DMS79 treated with DMSO at 0.1 percent for 48 hours (cell line): ENCODE measurements at places on chromosomes 7 and 10.
A peak's percentile ranks its signal among the peaks of the same experiment; 100 is the strongest.

DNA sequence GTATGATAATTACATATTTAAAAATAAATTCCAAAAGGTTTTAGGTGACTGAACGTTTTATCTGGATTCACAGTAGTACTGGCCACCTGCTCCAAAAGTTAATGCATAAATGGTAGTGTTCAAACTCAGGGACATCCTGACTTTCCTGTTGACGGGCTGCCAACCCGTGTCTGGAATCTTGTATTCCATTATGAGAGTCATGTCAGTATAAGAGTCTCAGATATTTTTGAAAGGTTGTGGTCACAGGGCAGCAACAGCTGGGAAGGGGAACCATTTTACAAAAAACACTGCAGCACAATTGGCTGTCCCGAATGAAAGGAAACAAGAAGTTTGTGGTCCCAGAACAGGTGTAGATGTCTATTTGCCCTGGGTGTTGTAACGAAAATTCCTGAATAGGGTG lies 2.8 kb downstream of the TDRD1 start:
- DNase-seq = no peak

DNA sequence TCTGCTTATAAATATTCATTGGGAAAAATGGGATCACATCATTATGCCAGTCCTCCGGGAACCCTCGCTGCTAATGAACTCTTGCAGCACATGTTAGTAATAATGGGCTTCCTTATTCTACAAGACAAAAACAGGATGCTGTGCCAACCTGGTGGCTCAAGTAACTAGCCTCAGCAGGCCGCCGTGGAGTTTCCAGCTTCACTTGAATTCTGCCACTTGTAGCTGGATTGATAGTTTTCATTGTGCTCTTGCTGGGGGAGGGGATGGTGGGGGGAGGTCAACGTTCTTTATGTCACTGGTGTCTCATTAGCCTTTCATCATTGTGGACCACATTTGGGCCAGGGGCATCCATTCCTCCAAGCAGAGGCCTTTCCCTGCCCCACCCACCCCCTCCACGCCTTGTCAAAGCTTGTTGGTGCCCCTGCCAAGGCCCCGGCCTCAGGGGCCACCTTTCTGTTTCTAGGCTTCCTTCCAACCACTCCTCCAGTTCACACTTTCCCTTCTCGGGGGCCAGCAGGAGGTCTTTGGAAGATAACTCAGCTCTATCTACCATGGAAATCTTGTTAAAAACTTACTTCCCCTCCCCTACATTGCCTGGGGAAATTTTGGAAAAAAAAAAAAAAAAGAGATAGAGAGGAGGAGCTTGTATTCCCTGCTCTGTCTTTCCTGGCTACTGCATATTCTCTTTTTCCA lies 153.9 kb downstream of the BMPER start:
- DNase-seq = peak; percentile 9

DNA sequence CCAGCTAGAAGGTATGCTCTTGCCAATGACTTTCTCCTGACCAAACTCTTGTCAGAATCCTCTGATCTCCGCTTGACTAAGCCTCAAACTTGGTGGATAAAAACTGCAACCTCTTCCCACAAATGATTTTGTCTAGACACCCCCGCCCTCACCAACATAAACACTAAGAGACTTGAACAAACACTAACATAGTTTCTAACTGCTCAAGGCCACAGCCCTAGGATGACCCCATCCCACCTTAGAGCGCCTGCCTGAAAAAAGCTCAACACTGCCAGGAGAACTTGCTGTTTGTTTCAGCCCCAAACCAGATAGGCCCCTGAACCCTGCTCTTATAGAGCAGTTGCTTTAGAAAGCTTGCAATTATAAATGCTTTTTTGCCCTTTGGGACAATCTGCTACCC lies 71.8 kb downstream of the LRRN3 start:
- no peak for DNase-seq

GRCh38 chr7:129394982-129395914 lies 39.0 kb upstream of the STRIP2 start:
- DNase-seq = no peak

GRCh38 chr10:112356686-112357085 lies 17.2 kb upstream of the ACSL5 start:
- DNase-seq = no peak

- DNase-seq = peak; percentile 61
Measured at GRCh38 chr7:17822547-17823173, 117.6 kb downstream of the SNX13 start.

DNA sequence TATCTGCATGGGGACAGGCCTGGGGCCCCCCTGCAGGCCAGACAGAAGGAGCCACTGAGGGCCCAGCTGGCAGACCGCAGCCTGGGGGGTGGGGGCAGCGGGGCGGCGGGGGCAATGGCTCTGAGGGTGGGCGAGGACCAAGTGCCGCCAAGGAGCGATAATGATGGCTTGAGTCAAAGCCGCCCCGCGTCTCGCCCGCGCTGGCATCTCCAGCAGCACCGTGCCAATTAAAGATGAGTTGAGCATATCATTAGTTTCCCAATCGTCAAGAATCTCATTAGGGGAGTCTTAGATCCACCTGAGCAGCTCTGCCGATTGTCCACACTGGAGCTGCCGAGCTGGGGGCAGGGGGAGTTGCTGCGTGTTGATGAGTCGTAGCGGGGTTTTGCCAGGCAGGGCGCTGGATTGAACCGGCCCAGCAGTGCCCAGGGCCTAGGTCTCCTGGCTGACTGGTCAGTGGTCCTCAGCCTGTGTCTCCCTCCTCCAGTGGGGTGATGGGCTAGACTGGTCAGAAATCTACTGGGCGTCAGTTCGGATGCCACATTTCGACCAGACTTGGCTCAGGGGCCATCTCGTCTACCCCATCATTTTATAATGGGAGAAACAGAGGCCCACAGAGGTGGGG lies 41.0 kb upstream of the PSMG3 start:
- no peak for DNase-seq

DNA sequence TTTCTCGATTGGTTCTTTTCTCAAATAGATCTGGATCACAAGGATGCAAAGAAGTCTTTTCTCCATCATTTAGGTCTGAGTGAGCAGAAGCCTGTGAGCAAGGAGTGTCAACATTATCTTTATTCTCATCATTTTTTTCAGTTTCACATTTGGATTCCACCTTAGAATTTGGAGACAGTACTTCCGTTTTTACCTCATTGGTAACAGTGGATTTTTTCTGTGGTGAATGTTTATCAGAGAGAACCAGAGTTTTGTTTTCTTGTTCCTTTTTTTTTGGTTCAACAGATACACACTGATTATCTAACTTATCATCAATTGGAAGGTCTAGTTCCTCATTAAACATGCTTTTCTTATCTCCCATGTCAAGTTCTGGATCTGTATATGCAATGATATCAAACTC lies 151.3 kb downstream of the GALNT11 start:
- no peak for DNase-seq

DNA sequence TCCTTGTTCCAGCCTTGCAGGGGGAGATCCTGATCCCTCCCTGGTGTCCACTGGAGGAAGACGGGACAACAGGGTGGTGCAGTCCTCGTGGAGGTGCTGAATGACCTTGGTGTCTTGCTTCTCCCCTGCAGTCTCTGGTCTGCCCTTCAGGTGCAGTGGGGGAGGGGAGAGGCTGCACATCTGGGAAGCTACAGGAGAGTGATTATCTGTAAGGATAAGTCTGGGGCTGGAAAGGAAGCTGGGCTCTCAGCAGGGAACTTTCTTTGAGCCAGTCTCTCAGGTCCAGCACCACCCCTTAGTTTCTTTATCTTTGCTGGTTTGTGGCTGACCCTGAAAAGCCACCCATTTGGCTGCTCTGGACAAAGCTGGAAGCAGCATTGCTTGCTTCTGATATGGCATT lies 275.6 kb downstream of the CCSER2 start:
- DNase-seq = no peak

DNA sequence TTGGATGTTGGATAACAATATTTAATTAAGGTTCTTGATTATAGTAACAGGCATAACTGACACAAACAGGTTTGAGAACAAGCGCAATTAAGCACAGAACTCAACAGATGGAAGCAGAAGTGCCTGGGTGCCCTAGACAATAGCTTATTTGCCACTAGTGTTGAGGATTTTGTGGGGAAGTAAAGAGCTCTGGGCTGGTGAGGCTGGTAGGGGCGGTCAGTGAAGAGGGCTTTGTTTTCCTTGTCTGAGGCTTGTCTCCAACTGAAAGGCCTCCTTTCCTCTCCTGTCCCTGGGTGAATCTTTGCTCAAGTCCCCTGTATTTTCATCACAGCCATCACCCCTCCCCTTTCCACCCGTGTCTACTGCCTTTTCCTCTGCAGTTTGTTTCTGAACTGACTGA lies 104.6 kb downstream of the KAT6B start:
- DNase-seq = no peak

- peak; percentile 48 for DNase-seq
Measured at GRCh38 chr7:85392326-85392725, 205.5 kb upstream of the SEMA3D start.

DNA sequence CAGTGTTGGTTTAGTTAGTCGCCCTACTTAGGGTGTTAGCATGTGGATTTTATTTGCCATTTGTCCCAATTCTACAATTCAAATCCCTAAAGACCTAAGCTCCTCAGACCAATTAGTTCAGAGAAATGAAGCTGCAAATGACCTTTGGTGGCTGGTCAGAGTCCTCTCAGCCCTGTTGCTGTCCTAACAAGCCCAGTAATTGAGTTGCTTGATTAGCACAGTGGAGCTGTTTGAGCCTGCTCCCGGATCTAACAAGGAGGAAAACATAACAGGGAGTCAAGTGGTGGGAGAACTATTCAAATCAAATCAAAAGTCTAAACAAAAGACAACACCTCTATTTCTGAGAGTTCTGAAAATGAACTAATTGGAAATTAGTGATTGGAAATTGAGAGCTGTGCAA lies 22.1 kb downstream of the ZDHHC6 start:
- no peak for DNase-seq

DNA sequence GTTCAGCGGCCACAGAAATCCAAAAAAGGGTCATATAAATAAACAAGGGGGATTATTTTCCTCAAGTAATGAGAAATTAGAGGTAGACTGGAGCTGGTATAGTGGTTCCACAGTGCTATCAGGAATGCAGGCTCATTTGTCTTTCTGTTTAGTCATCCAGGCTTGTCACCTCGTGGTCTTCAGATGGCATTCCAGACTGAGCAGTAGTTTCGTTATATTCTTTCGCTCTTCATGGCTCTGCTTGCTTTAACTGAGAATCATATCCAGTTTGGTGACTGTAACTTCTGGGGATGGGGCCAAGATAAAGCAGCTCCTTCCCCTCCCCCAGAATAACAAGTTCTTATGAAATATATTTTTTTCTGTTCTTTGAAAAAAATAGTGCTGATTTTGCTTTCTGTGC lies 9.5 kb downstream of the ANKIB1 start:
- no peak for DNase-seq

DNA sequence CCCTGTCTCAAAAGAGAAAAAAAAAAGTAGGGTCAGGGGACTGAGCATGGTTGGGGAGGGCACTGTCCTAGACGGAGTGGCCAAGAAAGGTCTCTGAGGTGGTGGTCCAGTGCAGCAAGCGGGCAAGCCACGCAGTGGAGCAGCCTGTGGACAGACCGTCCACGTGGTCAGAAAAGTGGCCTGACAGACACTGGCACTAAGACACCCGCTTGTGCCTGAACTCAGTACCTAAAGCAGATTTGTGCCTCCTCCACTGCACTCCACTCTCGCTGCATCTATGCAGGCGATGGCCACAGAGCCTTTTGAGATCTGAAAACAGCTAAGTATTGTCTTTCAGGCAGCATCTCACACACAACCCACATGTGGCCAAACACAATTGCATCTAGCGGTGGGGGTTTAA lies 8.8 kb downstream of the ASB10 start:
- no peak for DNase-seq

DNA sequence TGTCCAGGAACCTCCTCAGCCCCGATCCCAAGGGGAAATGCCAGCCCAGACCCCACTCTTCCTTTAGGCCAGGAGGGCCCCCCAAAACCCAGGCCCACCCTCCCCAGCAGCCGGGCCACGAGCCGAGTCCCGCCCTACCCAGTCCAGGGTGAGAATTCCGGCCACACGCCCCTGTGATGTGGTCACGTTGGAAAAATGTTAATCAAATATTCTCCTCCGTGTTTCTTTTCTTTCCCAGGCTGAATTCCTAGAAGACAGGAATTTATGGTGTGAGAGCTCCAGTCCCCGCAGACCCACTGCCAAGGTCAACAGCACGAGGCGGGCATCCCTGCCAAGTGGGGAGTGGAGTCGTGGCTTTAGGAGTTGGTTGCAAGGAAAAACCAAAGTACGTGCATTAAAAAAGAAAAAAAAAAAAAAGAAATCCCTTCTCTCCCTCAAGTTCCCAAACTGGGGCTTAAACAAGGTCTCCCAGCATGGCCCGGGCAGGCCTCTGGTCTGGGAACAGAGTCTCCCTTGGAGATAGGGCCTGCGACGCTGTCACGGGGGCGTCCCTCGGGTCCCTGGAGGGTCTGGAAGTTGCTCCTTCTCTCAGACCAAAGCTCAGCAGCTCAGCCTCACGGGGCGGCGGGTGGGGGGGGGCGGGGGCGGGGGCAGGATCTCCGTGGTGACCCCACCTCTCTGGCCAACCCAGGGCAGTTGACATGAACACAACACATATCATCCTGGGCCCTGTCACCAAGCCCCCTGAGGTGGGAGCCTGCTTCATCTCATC lies 28.1 kb upstream of the ELN start:
- DNase-seq = no peak

DNA sequence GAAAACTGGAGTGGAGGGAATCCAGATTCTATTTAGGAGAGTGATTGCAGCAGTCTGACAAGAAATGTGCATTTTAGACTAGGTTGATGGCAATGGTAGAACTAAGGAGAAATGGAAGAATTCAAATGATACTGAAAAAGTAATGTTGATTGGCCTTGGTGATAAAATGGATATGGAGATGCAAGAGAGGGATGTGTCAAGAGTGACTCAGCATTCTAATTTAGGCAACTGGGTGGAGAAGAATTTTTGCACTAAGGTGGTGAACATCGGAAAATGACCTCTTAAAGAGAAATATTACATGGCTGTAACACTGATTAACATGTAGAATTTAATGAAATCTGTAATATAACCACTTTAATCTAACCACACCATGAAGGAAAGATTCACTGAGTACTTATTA lies 806.5 kb downstream of the PHTF2 start:
- no peak for DNase-seq

DNA sequence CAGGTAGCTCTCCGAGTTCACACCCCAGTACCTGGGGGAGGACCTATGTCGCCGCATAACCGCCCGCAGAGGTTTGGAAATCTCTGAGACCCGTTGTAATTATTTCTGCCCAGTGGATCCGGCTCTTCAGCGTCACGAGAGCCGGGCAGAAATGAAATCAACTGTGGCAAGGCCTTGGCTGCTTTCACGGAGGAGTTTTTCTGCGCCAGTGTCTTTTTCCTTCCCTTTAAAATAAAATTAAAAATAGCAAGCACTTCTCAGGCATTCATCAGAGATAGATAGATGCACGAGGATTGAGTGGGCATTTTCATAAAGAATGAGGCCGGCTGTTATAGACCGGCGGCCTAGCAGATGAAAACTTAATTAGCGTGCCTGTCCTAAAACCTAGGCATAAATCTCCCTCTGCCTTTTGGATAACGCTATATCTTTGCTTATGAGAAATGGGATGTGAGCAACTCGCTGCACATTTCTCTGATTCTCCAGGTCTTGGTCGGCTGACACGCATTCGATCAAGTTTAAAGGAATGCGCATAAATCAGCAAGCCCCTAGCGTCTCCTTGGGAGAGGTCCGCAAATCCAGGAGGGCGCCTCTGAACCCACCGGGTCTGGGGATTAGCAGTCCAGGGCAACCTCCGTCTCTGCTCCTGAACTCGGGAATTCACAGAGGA lies 6.4 kb downstream of the HOXA13 start:
- no peak for DNase-seq

- no peak for DNase-seq
Measured at GRCh38 chr10:80202934-80203834, 2.2 kb downstream of the ANXA11 start.
